ENCODE measurements at places on chromosomes 2 and 18.
A peak's percentile ranks its signal among the peaks of the same experiment; 100 is the strongest.

DNA sequence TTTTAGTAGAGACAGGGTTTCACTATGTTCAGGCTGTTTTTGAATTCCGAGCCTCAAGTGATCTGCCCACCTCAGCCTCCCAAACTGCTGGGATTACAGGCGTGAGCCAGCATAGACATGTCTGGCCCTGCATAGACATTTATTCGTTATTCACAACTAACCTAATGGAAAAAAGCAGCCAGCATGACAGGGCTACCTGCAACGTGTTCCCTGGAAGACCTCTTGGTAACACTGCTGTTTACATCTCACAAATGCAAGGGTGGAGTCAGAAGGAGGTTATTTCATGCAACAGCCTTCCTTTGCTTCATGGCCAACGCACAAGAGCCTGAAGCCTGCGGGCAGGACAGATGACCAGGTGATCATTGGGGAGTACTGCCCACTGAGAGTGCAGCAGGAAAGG lies 9.2 kb downstream of the SERPINE2 start:
- DNase-seq = no peak

- peak; percentile 38 for DNase-seq
These were observed 373.7 kb upstream of the GALNT5 start for GRCh38 chr2:156883804-156884203.

GRCh38 chr2:17413036-17413435 lies 105.2 kb downstream of the RAD51AP2 start:
- no peak for DNase-seq

DNA sequence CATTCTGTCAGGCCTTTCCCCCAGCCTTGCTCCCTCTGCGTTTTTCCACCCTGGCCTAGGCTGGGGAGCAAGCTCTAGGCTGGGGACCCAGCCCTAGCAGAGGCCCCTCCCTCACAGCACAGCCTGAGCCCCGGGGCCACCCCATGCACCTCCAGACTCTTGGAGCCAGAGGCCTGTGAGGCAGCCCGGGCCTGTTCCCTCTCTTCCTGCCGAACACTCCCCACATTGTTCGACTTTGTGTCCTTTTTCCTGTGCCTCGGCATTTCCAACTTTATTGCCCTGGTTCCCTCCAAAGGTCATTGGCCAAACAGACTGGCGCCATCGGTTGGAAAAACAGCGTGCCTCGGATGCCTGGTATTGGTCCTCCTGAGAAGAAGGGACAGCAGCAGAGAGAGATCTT lies 79.7 kb downstream of the HS1BP3 start:
- no peak for DNase-seq

DNA sequence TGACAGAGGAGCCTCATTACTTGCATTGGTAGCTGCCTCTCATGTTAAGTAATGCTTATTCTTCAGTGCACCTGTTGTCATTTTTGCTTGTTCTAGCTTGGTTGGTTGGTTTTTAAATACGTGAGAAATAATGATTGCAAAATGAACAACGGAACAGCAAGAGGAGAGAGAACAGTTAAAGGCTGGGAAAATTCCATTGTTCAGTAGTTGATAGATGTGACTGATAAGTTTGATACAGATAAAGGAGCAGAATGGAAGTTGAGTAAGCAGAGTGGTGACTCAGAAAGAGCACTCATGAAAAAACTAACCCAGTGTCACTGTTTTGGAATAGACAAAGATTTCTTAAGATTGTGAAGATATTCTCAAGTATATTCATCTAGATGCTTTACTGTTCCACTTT lies 50.5 kb downstream of the MTA3 start:
- DNase-seq = peak; percentile 44

- peak; percentile 6 for DNase-seq
These were observed 163.1 kb upstream of the WDSUB1 start for GRCh38 chr2:159449504-159450124.

- no peak for DNase-seq
These were observed 2115.5 kb upstream of the CELF4 start for GRCh38 chr18:39681061-39681460.

- DNase-seq = no peak
These were observed 20.0 kb upstream of the SGPP2 start for GRCh38 chr2:222404151-222404905.

DNA sequence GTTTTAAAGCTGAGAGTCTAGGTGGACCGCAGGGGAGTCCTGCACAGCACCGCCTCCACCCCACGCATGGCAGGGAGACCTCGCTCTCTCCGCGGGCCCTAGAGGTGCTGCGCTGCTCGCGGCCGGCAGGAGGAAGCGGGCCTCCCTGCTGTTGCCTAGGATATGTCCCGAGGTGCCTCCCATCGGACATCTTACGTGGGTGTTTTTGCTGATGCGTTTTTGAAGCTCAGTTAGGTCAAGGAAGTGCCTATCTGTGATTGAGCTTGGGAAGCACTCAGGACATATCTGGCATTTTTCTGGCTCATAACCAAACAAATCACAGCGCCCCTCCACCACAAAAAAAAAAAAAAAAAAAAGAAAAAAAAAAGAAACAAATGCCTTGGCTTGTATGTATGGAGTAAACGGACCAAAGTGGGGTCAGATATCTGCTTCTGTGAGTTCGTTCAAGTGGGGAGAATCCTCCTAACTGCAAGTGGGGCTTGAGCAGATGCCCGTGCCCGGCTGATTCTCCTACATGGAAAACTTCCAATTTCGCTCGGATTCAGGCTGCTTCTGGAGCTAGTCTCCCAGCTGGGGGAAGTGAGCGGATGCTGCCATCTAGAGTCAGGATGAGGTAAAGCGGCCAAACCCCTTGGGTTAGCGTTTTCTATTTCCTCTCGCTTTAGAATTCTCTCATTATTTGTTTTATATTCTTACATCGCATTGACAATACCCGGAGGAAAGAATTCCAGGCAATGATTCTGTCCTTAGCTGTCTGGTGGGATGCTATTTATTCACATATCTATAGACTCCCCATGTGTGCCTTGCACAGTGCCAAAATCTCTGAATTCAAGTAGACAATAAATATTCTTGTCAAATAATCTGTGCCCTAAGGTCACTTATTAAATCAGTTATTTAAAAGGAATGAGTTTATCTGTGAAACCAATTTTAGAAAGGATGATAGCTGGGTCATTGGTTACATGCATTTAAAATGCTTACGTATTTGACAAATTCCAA lies 95.3 kb downstream of the CD8B2 start:
- DNase-seq = peak; percentile 62

- DNase-seq = peak; percentile 95
These were observed 305.4 kb upstream of the HS6ST1 start for GRCh38 chr2:128623776-128624761.

DNA sequence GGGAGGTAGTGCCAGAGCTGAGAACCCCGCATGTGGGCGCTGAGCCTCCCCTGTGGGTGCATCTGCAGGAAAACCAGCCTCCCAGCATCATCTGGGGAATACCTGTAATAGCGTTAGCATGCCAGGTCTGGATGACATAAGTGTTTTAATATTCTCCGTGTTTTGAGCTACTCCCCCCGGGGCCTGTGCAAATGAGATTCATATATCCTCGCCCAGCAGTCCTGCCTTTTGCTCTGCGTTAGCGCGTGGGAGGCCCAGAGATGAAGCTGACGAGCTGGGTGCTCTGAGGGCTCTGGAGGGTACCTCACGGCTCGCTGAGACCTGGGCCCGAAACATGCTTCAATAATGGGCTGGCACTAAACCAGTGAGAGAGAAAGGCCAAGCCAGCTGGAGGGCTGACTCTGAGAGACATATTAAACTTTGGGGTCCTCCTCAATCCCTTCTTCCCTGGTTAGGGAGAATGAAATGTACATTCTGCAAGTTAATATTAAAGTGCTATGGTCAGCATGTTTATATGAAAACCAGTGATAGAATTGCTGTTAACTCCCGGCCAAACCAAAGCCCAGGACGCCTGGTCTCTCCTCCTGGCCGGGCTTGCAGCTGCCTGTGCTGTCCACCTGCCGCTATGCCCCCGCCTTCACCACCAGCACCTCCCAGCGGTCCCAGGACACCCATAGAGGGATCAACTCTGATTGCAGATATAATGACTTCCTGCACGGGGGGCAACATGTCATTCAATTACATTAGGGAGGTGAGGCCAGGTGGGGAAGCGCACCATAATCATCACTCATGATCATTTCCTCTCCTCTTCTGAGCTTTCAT lies 77.0 kb downstream of the EDAR start:
- no peak for DNase-seq

GRCh38 chr18:43681661-43682060 lies 404.4 kb upstream of the SYT4 start:
- no peak for DNase-seq

GRCh38 chr2:65053199-65053598 lies 3.0 kb upstream of the CEP68 start:
- DNase-seq = no peak

DNA sequence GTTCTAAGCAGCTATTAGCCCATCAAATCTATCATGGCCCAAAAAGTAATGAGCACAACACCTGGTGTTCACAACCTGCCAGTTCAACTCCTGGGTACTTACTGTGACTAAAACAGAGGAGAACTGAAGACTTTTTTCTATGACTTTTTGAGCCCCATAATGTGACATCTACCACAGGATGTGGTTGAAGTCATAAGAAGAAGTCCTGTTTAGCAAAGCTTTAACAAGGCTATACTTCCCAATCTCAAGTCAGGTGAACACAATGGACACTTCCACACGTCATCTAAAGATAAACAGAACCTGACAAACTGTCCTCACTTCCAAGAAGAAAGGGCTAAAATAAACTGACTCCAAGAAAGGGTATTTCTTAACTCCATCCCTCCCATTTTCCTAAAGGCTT lies 138.8 kb downstream of the ATAD2B start:
- DNase-seq = no peak

DNA sequence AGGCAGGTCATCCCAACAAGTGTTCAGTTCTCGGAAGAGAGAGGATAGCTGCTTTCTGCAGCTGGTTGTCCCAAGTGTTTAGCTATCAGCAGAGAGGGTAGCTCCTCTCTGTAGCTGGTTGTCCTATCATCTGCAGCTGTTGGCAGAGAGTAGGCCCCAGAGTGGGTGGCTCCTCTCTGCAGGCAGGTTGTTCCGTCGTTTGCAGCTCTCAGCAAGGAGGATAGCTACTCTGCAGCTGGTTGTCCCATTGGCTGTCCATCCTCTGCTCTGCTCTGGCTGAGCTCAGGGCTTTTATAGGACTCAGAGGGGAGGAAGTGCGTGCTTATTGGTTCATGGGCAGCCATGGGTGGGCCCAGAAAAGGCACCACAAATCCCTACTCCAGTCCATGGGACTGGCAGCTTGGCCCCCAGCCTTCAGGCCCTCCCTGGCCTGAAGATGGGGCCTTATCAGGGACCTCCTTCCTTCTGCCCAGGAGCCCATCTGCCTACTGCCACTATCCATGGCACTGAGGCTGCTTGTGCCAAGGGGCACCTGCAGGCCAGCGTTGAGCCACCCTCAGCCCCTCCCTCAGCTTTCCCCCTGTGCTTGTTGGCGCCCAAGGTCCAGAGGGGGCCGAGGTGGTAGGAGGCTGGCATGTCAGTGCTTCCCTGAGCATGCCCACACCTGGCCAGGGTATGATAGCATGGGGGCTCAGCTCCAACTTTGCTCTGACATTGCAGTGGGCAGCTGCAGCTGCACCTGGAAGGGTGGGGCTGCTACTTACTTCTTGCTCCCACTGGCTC lies 38.3 kb downstream of the TDRD15 start:
- DNase-seq = no peak

DNA sequence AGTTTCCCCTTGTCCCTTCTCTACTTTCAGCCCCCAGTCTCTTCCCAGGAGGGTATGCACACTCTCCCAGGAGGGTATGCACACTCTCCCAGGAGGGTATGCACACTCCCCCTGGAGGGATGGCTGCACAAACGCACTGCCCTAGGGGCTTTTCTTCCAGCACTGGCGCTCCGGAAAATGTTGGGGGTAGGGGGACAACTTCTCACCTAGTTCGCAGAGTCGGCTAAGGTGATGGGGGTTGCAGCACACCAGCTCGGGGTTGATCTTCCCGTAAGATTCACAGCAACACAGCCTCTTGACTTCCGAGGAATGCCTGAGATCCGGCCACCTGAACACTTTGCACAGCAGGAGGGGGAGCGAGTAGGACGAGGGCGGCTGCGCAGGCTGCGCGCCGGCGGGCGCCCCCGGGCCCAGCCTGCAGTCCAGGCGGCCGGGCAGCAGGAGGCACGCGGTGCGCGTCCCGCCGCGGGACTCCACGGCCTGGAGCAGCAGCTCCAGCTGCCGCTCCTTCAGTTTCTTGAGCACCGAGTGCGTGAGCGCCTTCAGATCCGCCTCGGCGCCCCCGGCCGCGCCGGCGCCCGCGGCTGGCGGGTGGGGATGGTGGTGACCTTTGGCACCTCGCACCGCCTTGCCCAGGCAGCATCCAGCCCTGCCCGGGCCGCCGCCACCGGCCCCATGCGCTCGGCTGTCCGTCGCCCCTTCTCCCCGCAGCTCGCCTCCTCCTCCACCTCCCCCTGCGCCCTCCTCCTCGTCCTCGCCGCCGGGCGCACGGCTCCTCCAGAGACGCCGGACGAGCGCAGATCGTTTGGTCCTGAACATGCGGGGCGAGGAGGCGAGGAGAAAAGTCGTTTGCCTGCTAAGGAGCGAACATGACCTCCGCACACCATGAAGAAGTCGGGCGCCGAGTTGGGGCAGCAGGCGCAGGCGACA lies 894 bp downstream of the SMAD7 start:
- peak; percentile 62 for DNase-seq

DNA sequence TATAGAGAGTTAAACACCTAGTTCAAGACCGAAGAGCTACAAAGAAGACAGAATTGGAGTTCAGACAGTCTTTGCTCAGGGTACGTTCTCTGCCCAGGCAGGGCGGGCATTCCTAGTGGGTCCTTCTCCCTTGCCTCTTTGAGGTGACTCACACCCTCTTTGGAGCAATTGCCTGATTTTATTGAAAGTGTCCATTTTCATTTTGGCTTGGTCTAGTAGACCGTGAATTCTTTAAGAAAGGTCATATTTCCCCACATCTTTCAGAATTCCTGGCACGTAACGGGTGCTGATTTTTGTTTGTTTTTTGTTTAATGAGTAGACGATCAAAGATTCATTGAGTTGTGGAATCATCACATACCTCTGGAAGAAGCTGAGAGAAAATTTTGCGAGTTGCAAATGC lies 871.5 kb downstream of the RNF144A start:
- no peak for DNase-seq

DNA sequence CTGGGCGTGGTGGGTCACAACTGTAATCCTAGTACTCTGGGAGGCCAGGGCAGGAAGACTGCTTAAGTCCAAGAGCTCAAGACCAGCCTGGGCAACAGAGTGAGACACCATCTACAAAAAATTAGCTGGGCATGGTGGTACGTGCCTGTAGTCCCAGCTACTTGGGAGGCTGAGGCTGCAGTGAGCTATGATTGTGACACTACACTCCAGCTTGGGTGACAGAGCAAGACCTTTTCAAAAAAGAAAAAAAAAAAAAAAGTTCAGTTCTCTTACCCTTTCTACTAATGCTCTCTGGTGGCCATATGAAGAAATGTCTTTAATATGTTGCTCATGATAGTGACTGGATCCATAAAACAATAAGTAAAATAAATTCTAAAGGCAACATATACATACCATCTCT lies 14.9 kb downstream of the TYW5 start:
- peak; percentile 11 for DNase-seq

GRCh38 chr2:27356382-27357181 lies at the start of gene GTF3C2:
GTF3C2 (minus strand) TSS chr2:27356764; CDS start chr2:27343554, 13,210 bp downstream.
- DNase-seq = peak; percentile 98

GRCh38 chr18:60469387-60470100 lies 97.0 kb upstream of the MC4R start:
- peak; percentile 22 for DNase-seq

Data from fibroblast of lung (primary cell).